Endodermal cell (in vitro differentiated cells): ENCODE measurements at places on chromosomes 5 and 9. TPM values are rescaled to one million over a fixed set of nuclear protein-coding genes. Genes with fewer than 3 reads are reported as not detected.

Gene SNCB
- total RNA-seq = 0.22 and 0.59 TPM in 2 replicates

Gene NXNL2
- 0.23 TPM in 1 of 2 replicates, not detected in the other for total RNA-seq

Gene PCDHB4
- 2.3 and 3.3 TPM in 2 replicates for total RNA-seq

Gene PTGES
- total RNA-seq = 0.29 and 0.56 TPM in 2 replicates

Gene SCGB3A2
- total RNA-seq = 1.1 to 1.8 TPM (median 1.3 TPM) in 3 replicates

Gene MYO10
- 85.2 and 89.2 TPM in 2 replicates for total RNA-seq

Gene INSL6
- total RNA-seq = not detected in 3 replicates

Gene SPINK13
- total RNA-seq = not detected in 3 replicates

Gene TAF11L5
- total RNA-seq = not detected in 2 replicates

Gene ANKRD20A1
- total RNA-seq = 1.9 and 3.4 TPM in 2 replicates

Gene GABRA6
- not detected in 3 replicates for total RNA-seq

Gene C5orf63
- 0.49 to 0.95 TPM (median 0.86 TPM) in 3 replicates for total RNA-seq

Gene PTGDS
- 13.8 and 15.1 TPM in 2 replicates for total RNA-seq

Gene PCDH12
- total RNA-seq = not detected in 3 replicates
